AG09309 (cell line): ENCODE measurements at places on chromosomes 4 and X.

DNA sequence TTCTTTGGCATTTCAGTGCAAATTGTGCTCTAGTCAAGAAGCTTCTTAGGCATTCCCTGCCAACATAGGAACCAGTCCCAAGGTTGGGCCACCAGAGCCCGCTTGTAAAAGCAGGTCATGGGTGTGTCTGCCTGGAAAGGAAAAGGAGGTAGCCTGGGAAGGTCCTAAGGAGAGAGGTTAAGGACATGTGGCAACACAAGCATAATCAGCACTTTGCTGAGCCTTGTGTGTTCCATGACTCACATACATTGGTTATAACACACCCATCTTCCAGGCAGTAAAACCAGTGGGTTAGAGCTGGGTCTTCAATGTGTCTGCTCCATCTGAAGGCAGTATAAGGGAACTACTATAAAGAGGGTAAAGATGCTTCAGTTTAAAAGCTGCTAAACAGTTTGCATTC, 165.0 kb downstream of the FHIP1A start:
- no peak for DNase-seq

- no peak for DNase-seq
These were observed 151.5 kb downstream of the PDLIM5 start for GRCh38 chr4:94603170-94603747.

- no peak for DNase-seq
These were observed 1.8 kb downstream of the FGF5 start for GRCh38 chr4:80268081-80268823.

DNA sequence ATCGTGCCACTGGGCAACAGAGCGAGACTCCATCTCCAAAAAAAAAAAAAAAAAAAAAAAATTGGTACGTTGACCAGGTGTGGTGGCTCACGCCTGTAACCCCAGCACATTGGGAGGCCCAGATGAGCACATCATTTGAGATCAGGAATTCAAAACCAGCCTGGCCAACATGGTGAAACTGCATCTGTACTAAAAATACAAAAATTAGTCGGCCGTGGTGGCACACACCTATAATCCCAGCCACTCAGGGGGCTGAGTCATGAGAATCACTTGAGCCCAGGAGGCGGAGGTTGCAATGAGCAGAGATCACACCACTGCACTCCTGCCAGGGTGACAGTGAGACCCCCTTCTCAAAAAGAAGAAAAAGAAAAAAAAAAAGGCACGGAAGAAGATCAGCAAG, 24.5 kb downstream of the RBMX start:
- no peak for DNase-seq

GRCh38 chr4:89166971-89167475, 55.7 kb downstream of the TIGD2 start:
- no peak for DNase-seq

GRCh38 chrX:127782904-127783303, 269.3 kb downstream of the ACTRT1 start:
- DNase-seq = no peak

DNA sequence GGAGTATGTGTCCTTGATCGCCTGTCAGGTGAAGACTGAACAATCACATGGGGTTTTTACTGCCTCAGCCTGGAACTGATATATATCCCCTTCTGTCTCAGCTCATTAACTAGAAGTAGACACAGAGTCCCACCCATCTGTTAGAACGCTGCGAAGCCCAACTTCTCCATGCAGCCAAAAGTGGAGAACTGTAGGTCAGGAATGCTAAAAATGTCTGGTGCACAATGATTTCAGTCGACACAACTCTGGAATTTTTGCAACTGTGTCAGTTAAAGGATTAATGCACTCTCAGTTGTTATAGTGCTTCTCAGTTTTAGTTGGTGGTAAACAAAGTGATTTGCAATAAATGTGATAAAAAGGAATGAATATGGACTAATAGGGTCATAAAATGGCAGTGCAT, 287.2 kb downstream of the INPP4B start:
- no peak for DNase-seq

GRCh38 chr4:53021754-53022512, 159.8 kb downstream of the RASL11B start:
- DNase-seq = no peak

DNA sequence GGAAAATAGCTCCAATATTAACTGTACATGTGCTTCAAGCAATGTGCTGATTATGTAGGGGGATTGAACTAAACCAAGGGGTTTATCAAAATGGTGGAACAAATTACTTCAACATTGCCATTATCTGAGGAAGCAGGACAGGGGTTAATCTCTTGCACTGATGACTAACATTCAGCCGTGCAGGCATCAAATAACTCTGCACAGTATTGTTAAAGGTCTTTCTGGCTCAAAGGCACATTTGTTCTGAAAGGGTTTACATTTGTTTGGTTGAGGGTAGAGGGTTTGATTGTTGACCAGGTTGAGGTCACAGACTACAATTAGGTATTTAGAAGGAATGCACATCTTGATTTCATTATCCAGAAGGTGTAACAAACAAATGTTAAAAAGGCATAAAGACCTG, 32.2 kb upstream of the CCSER1 start:
- DNase-seq = no peak

- DNase-seq = no peak
These were observed 875 bp downstream of the LAP3 start for GRCh38 chr4:17577665-17578481.

DNA sequence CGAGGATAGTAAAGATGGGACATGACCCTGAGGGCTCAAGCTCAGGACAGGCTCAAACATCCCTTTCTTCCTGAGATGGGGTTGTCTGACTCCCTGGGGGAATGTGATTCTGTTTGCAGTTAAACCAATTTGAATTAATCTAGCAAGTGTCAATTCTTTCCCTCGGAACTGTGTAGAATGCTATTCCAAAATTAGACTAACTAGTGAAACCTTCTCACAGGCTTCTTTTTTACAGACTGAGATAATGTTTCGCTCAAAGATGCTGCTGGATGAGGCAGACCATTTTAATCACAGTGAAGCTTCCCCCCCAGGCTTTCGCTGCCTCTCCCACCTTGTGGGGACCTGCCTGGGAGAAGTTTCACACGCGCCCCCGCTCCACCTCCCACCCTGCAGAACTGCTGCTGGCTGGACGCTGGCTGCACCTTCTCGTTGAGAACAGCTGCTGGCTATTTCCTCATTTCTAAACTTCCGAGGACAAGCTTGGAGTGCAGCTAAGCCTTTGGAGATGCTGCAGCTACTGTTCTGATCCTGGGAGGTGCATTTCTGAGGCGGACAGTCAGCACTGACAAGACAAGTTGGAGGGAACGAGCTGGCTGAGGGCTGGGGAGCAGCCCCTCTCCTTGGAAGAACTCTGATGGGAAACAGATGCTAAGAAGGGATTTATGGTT, 297.8 kb downstream of the RAPGEF2 start:
- DNase-seq = no peak

DNA sequence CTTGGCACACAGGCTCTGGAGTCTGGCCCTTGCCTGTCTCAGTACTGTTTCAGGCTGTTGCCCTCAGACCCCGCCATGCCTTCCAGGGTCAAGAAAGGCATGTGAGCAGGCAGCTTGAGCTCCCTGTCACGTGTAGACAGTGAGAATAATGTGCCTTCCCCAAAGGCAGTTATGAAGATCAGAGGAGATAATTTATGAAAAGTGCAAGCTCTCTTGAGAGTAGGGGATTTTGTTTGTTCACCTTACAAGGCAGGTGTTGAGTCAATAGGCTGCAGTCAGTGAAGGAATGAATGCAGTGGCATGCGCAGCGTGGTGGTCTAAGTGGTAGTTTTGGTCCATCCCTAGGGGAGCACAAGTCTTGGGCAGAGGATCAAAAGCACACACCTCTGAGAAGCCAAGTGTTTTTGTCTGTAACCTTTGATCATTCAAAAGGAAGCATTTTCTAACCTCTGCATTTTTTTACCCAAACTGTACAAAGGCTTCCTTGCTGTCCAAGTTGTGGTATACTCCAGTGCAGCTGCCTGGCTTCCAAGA, 14.4 kb downstream of the HADH start:
- no peak for DNase-seq

GRCh38 chr4:77713884-77714283, 105.3 kb downstream of the CNOT6L start:
- no peak for DNase-seq

DNA sequence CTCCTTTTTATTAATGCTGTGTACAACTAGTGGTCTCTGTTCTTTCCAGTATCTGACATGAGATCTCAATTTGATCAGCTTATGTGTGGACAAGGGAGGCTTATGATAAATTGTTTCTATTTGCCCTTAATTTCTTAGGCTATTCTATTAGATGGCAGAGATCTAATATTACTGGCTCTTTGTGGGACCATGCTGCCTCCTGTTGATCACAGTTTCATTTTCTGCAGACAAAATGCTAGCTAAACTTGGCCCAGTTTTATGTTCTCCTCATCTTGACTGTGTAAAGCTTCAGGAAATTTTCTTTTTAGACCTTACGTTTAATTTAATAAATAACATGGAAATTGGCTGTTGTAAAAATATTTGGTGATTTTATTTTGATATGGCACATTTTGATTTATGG, 627.1 kb upstream of the AADAT start:
- no peak for DNase-seq

DNA sequence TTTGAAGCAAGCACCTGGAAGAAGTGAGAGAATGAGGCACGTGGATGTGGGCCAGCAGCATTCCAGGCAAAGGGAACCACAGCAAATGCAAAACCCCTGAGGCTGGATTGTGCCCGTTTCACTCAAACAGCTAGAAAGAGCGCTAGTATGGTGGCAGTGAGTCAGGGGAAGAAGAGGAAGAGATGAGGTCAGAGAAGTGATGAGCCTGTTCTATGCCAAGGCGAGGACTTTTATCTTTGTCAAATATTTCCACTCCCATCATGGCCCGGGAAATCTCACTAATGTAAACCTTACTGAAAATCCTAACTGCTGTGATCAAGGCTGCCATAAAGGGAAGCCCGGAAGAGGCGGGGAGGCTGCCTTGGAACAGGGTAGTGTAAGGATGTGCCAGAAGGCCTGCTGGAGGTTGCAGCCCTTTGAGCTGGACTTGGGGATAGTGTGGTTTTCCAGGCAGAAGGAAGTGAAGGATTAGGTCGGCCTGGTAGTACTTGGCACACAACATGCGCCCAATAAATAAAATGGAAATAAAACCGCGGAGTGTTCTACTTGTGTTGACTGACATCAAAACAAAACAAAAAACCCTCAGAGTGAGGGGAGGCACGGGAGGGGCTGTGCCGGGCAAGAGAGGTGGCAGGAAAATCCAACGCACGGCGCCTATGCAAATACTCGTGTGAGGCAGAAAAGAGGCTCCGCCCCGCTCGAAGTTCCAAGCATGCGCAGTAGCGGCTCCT, 1.2 kb upstream of the CDK16 start:
- DNase-seq = no peak

DNA sequence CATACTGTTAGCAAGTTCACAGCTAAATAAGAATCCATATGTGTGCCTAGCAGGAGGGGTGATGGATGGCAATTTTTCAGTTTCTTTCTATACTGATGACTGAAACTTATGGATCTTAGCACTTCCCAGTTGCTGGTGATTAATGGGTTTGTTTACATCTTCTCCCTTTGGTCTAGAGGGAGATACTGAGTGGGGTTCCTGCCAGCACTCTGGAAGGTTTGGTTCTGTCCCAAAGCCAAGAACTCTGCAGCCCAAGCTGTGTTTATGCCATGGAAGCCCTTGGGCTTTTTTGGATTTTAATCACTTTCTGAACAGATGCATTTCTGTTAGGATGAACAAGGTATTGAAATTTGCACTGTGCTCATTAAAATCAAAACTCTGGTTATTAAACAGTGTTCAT, 43.5 kb downstream of the DDIT4L start:
- DNase-seq = no peak

DNA sequence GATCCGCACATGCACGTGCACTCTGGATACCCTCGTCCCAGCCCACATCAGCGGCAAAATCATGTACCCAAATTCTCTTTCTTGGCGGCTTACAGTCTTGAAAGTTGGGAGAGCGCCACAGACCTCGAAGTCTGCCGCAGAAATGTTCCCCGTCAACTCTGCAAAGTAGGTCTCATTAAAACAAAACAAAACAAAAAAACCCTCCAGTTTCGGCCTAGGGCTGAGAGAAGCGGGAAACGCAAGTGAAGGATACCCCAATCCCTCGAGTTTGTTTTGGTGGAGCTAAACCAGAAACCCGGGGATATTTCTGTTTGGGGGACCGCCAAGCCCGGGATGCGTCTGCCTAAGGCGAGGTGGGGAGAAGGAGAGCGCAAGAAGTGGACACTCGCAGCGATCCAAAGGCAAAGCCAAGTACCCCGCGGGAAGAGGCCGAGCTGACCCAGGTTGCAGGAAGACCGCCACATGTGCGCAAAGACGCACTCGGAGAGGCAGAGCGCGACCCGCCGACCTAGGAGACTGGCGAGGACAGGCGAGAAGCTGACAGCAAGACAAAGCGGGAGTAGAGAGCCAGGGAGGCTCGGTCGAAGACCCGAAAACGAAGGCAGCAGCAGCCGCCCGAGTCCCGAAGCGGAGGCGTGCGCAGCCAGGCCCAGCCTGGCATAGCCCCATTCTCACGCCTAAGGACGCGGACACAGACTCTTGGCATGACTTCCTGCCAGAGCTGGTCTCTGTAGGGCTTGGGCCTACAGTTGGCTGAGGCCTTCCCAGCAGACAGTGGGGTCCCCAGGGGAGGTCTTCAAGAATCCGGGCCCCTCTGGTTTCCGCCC, 49.6 kb upstream of the BCOR start:
- no peak for DNase-seq

- DNase-seq = peak; percentile 71
These were observed 71.3 kb upstream of the KIT start for GRCh38 chr4:54586320-54586955.

- no peak for DNase-seq
These were observed 118.6 kb downstream of the PTTG2 start for GRCh38 chr4:38078590-38079421.

DNA sequence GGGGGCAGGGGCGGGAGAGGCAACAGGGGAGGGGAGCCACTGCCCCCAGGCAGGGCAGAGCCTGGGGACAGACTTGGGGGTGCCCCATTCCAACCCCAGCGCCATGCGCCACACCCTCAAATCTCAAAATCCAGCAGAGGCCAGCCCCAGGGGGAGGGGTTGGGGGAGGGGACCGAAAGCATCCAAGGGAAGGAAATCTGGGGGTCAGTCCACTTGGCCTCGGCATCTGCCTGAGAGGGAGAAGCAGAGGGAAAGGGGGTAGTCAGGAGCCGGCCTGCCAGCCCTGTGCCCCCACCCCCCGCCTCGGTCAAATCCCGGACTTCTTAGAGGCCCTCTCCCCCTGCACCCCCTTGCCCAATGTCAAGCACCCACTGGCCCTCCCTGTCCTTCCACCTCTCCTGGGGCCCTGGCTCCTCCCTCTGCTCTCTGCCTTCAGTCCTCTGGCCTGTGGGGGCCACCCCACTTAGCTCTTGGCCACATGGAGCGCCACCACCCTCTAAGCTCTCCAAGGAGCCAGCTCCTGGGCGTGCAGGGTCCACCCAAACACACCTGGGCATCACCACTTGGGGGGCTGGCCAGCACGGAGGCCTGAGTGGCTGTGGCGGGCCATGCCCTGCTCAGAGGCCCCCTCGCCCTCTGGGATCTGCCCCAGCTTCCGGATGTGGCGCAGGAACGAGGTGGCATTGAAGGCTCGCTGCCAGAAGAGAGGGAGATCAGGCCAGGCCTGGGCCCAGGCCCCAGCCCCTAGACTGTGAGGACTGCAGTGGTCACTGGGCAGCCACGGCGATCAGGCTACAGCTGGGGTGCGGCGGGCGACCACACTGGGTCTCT, 3.5 kb downstream of the PNCK start:
- no peak for DNase-seq
